ENCODE measurements at places on chromosomes 5 and 9.

- no peak for DNase-seq
Measured at GRCh38 chr5:10434392-10434791, 7.3 kb upstream of the ROPN1L start.

DNA sequence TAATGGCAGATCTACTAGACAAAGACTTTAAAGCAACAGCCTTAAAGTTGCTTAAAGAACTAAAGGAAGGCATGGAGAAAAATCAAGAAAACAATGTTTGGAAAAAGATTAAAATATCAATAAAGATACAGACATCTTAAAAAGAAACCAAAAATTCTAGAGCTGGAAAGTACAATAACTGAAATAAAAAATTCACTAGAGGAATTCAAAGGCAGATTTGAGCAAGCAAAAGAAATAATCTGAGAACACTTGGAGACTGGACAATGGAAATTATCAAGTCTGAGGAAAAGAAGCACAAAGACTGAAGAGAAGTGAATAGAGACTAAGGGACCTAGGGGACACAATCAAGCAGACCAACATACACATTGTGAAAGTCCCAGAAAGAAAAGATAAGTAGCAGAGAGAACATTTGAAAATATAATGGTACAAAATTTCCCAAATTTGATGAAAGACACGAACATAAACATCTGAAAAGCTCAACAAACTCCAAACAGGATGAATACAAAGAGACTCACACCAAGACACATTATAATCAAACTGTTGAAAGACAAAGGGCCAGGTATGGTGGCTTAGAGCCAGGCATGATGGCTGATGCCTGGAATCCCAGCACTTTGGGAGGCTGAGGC lies 26.3 kb downstream of the SIL1 start:
- DNase-seq, result no peak

DNA sequence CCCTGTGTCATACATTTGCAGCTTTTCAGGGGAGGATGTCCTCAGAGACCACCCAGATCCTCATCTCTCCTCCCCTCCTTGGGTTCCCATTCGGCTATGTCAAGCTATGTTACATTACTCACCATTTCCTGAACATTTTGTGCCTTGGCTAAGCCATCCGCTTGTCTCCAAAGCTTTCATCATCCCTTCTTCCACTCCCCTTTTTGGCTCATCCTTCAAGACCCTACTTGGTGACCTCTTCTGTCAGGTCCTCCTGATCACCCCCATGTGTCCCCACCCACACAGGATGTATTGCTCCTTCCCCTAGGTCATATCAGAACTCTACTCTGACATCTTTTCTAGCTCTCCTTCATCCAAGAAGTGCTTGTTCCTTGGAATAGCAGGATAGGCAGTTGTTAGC lies 81.8 kb downstream of the BOD1 start:
- no peak for DNase-seq

DNA sequence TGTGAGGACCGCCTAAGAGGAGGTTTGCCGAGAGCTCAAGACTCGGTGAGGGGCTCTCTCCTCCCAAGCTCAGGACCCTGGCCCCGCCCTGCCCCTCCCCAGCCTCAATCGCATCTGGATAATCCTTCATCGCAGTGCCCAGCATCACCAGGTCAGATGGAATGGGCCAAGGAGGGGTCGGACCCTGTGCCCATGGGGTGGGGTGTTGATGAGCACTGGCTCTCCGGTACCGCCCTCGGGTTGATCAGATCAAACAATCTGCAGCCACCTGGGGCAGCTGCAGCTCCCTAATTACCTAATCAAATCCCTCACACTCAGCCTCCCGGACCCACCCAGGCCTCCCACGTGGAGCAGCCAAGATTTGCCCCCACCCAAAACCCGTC lies 24.4 kb upstream of the TDRD7 start:
- no peak for DNase-seq

DNA sequence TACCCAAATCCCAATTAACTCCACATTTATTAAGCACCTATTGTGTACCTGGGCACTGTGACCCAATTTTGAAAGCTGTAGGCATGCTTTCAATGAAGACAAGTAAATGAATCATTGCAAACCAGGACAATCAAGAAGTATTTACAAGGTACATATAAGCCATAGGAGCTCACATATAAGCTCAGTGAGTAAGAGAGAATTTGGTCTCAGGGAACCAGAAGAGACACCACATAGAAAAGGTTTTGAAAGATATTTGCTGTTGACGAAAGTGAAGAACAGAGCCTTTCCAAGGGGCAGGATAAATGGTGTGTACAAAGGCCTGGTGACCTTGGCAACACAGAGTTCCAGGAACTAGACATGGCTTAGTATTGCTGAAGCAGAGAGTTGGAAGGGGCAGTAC lies 187.6 kb downstream of the CD180 start:
- DNase-seq, result no peak

DNA sequence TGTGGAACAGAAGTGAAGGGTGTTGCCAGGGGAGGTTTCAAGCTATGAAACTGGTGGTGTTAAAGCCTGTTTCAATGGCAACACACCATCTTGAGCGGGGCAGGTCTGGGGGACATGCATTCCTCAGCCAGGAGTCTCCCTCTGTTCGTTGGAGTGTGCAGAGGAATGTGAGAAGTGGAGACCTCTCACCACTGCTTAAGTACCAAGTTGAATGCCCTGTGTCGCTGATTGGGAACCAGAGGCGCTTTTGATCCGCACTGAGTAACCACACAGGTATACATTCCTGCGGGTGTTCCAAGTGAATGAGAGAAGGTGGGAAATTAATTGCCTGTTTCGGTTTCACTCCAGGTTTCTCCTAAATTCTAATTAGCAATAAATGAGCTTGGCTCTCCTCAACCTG lies 99.4 kb downstream of the LIX1 start:
- no peak for DNase-seq

GRCh38 chr5:87867281-87867680 lies 401.4 kb downstream of the TMEM161B start:
- DNase-seq, result no peak

GRCh38 chr5:150062216-150062922 lies 24.0 kb downstream of the CSF1R start:
- DNase-seq, result no peak
